ENCODE measurements at places on chromosomes 7 and 10.
A peak's percentile ranks its signal among the peaks of the same experiment; 100 is the strongest.

- no peak for DNase-seq
These were observed at the start of gene CCDC172 for GRCh38 chr10:116324227-116324950. Gene CCDC172, plus strand, starts transcription at chr10:116324448. Its CDS starts 564 bp downstream, at chr10:116325012.

GRCh38 chr10:22597138-22597537 is 117.2 kb downstream of the PIP4K2A start:
- no peak for DNase-seq

- DNase-seq, result no peak
These were observed 37.4 kb upstream of the GSAP start for GRCh38 chr7:77453531-77453930.

GRCh38 chr7:1592299-1592871 is 22.6 kb upstream of the PSMG3 start:
- DNase-seq, result no peak

DNA sequence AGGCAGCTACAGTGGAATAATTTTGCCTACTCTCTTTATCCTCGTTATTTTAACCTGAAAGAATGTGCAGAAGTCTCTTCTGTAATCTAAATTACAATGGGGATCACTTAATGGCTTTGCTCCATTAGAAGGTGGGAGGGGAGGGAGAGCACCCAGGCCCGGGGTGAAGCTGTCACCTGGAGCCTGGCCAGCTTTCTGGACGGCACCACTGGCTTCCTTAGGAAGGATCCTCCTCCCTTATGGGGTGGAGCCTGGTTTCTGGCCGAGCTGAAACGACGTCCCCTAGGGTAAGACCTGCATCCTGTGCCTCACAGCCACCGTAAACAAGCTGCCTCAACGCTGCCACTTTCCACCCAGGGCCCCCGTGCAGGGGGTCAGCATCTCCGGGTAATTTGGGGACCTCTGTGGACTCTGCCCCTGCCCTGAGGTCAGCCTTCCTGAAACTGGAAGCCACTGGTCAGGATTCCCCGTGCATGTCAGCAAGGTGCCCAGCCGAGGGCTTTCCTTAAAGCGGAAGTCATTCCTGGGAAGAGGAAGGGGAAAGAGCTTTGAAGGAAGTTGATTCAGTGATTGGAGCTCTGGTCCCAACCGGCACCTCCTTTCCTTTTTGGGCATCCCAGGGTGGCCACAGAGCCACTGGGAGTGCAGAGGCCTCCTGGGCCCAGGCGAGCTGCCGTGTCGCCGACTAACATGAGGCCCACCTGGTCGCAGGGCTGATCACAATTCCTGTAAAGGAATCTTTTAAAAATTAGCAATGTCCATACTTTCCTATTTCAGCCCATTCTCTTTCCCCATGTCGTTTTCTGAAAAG is 569.1 kb downstream of the DNAJB6 start:
- no peak for DNase-seq

DNA sequence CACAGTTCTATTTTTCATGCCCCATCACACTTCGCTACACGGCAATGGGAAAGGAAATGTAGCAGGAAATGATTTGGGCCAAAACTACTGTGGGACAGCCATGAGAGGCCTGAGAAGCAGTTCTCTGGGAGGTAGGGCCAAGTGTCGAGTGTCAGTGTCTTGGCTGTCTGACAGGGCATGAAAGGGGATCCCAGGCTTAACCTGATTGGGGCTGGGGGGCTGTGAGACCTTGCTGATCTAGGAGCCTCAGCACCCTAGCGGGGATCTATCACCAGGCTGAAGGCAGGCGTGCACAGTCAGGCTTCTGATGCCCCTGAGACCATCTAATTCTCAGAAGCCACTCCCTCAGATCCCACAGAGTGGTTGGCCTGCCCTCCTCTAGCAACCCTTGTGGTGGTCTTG is 58.2 kb upstream of the SLC25A13 start:
- DNase-seq, result no peak

DNA sequence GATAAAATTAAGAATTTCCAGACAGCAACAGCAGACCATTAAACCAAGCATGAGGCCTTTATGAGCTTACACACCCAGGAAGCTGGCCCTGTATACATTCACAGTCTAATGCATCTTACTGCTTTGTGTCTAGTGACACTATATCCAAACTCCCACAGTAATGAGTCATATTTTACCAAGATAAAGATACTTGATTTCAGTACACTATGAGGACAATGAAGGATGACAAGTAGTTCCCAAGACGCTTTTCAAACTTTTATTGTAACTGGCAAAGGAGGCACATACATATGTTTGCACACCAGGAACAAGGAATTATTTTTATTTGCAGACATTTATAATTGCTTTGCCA is 148.0 kb downstream of the TSPAN12 start:
- DNase-seq, result no peak

GRCh38 chr10:3935141-3935540 is 150.1 kb upstream of the KLF6 start:
- peak; percentile 22 for DNase-seq

GRCh38 chr10:32041290-32042028 is 14.8 kb downstream of the KIF5B start:
- no peak for DNase-seq

- DNase-seq, result no peak
These were observed 17.7 kb downstream of the FRG2B start for GRCh38 chr10:133608855-133609254.

Data from adrenal gland (tissue), 19 donors.